Ammon's horn (tissue), 1 donor: ENCODE measurements at places on chromosomes 5 and 9.

DNA sequence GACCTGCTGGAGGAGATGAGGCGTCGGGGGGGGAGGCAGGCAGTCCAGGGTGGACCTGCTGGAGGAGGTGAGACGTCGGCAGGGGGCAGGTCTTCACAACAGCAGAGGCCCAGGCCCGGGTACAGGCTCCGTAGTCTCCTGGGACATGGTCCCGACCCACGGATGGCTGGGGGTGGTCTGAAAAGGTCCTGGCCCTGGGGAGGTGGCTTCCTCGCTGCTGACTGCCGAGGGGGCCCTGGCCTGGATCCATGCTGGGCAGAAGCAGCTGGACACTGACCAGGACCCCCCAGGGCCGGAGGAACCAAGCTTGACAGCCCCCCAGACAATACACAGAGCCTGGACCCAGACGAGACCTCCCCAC lies 8.5 kb downstream of the EGFL7 start:
- no peak for DNase-seq

DNA sequence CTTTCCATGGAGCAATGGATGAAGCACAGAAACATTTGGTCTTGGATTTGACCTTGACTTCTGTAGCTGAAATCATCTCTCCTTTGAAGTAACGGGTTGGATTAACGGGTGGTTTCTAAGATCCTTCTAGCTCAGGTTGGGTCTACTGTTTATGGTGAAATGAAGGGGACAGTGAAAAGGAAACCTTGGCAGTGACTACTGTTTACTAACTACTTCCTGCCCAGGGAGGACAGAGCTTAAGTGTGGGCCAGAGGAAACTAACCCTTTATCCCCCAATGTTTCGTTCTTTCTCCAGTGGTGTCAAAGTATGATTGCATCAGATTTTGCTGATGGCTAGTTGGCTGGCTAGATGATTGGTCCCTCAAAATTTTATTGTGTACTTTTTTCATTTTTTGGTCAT lies 22.2 kb downstream of the SKP2 start:
- DNase-seq, result no peak

DNA sequence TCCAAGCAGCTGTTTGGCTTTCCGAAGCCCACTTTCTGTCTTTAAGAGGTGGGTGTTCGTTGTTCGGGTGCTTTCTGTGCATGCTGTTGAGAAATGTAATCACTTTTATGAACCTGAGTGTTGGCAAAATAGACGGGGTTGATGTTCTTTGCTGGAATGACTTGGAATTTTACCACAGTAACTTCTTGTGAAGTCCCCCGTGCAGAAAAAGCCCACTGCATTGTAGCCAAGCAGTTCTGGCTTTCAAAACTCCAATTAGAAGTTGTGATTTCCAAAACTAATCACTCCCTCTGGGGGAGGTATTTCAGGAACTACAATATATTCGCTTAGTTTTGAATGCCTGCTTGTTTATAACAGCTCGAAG lies 111.1 kb downstream of the PAM start:
- no peak for DNase-seq

GRCh38 chr5:135695656-135696313 lies 117.0 kb upstream of the CXCL14 start:
- DNase-seq, result no peak

GRCh38 chr9:38360839-38361472 lies 31.5 kb upstream of the ALDH1B1 start:
- DNase-seq, result no peak

DNA sequence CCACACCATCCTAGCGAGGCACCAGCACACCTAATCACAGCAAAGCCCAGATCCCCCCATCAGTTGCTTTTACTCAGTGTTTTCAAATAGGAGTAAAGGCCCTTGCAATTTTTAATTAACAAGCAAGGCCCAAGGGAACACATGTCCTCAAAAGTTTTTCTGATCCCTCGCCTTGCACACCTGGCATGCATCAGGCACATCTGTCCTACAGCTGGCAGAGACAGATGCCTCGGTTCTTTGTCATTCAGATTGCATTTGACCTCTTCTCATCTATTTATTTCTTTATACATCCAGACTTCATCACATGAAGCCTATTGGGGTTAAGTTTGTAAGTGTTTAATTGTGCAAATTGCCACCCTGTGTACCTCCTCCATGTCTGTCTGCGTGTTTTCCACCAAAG lies 241.4 kb downstream of the MARCHF11 start:
- DNase-seq, result no peak

DNA sequence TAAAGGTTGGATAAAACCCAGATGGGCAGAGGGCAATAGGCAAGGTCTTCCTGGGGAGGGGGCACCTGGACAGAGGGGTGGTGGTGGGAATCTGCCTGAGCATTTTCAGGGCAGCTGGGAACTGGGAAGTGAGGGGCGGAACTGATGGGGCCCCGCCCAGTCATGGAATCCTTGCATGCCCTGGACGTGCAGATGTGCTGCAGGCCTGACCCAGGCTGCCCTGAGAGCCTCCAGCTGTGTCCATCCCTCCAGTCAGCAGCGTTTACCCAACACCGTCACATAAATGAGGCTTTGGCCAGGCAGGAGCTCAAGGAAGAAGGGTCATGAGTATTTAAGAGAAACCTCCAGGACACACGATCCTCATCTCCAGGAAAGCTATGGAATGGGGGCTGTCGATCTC lies 70.3 kb downstream of the DAB2IP start:
- DNase-seq, result no peak

DNA sequence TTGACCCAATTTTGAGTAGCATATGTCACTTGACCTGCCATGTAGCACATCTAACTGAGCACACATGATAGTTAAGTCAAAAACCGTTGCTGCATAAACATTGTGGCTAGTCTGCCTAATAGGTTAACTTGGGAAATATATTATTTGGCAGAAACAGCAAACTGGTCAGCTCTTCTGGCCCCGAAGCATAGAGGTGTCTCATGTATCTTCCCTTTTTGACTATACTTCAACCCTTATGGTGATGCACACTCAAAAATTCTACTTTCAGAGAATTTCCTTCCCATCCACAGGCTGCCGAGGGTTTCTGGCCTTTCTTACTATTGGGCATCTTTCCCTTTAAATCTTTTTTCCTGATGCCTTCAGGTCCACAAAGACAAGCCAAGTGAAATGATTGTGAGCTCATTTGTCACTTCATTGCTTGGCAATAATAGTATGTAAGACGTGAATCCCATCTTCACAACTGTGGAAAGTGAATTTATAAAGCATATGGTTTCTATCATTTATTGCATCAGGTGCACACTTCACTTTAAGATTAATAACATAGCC lies 41.2 kb downstream of the MOCS2 start:
- DNase-seq, result no peak

- DNase-seq, result no peak
Observed at GRCh38 chr9:110809038-110809595, 140.5 kb downstream of the MUSK start.

GRCh38 chr5:4309026-4309425 lies 713.4 kb downstream of the IRX1 start:
- DNase-seq, result no peak

DNA sequence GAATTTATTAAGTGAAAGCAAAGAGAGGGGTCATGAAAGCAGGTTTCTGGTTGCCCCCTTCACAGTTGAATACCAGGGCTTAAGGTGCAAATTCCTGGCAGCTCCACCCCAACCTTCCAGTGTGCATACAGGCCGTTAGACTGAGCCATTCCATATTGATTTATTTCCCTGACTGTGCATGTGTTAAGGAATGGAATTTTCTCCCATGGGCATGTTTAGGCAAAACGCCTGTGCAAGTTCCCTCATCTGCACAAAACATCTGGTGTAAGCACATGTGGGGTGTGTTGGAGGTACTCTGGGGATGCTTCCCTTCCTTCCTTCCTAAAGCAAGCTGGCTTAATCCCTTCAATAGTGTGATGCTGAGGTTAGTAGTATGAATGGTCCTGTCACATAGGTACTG lies 1470.6 kb downstream of the MAT2B start:
- DNase-seq, result no peak

- DNase-seq, result no peak
Observed at GRCh38 chr9:14895806-14896205, 14.4 kb downstream of the FREM1 start.

DNA sequence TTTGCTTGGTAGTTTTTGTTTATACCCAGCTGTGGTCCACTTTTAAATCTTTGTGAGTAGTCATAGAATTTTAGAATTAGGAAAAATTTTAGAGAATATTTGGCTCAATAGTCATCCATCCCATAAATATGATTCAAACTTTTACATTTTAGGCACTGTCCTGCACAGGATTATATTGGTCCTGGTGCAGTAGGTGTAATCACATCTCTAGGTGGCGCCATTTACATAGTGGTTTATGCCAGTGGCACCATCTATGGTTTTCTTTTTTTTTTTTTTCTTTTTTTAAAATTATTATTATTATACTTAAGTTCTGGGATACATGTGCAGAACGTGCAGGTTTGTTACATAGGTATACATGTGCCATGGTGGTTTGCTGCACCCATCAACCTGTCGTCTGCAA lies 260.7 kb upstream of the KCNN2 start:
- DNase-seq, result peak; percentile 17
